ENCODE measurements at places on chromosomes 6 and 20.

GRCh38 chr6:139013185-139013800, 15.3 kb upstream of the ABRACL start:
- DNase-seq, result no peak

- peak; percentile 20 for DNase-seq
Measured at GRCh38 chr6:146028252-146028795, 538 bp upstream of the GRM1 start.

GRCh38 chr6:91538622-91539021, 951.8 kb upstream of the MAP3K7 start:
- DNase-seq, result no peak

DNA sequence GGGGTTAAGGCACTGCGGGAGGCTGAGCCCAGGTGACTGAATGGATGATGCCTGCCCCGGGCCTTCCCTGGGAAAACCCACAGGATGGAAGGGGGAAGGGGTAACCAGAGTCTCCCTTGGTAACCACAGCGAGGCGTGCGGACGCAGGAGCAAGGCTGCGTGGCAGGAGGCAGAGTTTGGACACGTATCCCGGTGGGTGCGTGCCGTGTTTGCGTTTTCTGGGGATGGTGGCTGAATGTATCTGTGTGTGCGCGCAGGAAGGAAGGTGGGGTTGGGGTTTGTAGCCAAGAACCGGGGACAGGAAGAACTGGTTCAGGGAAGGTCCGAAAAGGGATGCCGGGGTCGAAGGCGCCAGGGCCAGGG, 1.8 kb downstream of the MDGA1 start:
- DNase-seq, result no peak

DNA sequence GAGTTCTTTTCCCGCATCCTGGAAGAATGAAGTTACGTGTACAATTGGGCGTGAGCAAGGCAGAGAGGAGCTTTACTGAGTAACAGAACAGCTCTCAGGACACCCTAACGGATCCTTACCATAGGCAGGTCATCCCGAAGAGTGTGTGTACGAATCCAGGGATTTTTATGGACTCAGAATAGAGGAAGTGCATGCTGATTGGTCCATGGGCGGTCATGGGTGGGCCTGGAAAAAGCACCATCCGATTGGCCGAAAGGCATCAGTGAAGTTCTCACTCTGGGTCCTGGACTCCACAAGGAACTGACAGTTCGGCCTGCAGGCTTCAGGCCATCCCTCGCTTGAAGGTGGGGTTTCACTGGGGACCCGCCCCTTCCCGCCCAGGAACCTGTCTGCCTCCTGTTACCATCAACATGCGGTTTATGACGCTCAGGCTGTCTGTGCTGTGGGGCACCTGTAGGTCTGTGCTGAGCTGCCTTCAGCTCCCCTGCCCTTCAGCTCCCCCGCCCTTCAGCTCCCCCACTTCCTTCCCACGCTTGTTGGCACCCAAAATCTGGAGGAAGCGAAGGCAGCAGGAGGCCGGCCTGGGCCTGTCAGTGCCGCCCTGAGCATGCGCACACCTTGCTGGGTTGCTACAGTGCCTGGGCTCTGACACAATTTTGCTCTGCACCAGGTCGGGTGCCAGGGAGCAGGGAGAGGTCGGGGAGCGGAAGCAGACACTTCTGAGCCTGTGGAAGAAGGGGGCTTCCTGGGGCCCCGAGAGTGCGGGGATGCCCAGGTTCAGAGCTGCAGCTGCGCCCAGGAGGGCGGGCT, 57.9 kb upstream of the MANEA start:
- DNase-seq, result no peak

GRCh38 chr6:44672841-44673240, 285.3 kb downstream of the CDC5L start:
- DNase-seq, result no peak

GRCh38 chr20:41848180-41848579, 230.0 kb upstream of the CHD6 start:
- DNase-seq, result no peak

DNA sequence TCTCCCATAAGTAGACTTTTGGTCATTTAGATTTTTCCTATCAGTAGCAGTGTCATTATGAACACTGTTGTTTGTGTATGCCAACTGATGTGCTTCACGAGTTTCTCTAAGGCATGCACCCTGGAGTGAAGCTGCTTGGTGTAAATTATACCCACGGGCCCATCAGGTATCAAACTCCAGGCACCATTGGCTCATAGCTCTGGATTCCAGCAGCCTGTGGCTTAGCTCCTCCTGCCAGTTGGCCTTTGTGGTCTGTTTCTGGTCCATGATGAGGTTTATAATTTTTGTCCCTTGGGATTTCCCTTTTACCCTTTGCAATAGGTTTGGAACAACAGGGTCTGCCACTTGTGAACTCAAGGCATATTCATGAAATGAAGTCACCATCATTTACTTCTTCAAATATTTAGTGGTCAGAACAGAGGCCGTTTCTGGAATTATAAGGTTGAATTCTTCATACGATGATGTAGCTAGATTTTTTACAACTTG, 350.5 kb downstream of the PRL start:
- DNase-seq, result no peak

DNA sequence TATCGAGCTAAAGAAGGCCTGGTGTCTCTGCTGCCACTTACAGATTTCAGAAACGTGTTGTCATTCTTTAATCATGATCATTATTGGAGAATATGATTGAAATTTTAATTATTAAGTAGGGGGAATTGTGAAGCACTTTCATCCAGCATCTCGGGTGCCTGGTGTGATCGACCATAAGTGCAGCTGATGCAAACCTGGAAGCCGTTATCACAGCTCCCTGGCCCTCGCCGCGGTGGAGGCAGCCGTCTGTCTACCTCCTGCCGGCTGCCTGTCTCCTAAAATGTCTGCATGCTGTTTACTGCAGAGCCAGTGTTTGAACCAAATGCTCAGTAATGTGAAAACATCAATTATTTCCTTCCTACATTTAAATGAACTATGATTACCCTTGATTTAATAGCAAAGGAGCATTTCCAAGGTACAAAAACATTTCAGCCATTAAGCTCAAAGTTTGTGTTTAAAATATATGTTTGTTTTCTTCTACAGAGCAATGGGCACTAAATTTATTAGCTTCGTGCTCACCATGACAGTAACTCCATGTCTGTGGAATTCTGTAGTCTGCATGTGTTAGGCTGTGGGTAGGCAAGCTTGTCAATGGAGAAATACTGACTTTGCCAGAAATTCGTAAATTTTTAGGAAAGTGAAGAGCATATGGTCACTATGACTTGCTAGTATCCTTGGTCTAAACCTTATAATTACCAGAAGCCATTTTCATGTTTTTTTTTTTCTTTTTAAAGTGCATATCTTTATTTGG, 184.5 kb upstream of the AGPAT4 start:
- DNase-seq, result no peak

DNA sequence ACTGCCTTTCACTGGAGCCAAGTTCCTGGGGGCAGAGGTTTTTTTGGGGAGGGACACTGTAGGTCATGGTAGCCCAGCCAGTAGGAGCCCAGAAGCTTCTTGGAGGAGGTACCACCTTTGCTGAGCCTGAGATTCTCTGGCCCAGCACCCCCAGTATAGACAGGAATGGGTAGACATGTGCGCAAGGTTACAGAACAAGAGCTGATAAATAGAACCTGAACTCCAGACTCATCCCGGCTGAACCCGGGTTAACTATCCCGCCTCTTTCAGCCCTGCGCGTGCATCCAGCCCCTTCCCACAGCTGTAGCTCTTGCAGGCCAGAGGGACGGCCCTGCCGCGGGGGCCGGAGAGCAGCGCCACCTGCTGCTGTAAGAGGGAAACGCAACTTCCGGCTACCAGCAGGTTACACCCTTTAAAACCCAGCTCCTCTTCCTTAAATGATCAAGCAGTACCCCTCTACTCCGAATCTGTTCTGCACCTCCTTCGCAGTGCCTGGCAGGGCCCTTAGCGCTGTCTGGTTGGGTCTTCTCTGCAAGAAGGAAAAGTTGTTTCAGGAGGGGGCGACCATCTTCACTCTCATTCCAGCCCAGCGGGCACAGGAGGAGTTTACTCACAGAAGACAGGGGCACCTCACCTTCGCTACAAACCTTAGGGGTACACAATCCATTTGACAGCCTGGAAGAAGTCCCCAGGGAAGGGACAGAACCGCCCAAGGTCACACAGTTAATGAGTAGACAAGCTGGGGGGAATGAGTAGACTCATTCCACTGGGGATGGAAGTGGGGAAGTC, 7.5 kb downstream of the SRXN1 start:
- DNase-seq, result peak; percentile 73

- DNase-seq, result no peak
Measured at GRCh38 chr6:12068899-12069557, 56.9 kb downstream of the HIVEP1 start.

GRCh38 chr6:138514860-138515540, 15.7 kb upstream of the NHSL1 start:
- DNase-seq, result no peak

DNA sequence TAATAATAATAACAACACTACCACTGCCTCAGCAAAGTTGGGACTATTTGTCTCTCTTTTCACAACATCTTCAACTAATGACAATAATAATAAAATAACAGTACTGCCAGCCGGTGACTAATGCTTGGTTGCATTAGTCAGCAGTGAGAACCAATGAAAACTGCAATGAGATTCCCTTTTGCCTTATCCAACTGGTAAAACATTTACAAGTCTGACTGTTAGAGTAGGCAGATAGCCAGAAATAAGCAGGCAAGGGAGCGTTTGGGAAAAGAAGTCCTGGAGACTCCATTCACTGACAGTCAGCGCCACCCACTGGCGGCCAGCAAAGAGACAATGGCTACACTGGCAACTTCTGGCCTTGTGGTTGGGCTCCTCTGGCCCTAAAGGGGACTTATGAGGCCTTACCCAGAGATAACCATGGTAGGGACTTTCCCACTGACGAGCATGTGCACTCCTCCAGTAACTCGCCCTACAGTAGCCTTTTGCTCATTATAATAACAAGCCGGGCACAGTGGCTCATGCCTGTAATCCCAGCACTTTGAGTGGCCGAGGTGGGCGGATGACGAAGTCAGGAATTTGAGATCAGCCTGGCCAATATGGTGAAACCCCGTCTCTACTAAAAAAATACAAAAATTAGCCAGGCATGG, 3.4 kb upstream of the NSFL1C start:
- DNase-seq, result peak; percentile 88

- DNase-seq, result no peak
Measured at GRCh38 chr6:136873748-136874147, 48.4 kb upstream of the SLC35D3 start.

GRCh38 chr6:108845145-108845544, 3.1 kb upstream of the ARMC2 start:
- DNase-seq, result no peak

DNA sequence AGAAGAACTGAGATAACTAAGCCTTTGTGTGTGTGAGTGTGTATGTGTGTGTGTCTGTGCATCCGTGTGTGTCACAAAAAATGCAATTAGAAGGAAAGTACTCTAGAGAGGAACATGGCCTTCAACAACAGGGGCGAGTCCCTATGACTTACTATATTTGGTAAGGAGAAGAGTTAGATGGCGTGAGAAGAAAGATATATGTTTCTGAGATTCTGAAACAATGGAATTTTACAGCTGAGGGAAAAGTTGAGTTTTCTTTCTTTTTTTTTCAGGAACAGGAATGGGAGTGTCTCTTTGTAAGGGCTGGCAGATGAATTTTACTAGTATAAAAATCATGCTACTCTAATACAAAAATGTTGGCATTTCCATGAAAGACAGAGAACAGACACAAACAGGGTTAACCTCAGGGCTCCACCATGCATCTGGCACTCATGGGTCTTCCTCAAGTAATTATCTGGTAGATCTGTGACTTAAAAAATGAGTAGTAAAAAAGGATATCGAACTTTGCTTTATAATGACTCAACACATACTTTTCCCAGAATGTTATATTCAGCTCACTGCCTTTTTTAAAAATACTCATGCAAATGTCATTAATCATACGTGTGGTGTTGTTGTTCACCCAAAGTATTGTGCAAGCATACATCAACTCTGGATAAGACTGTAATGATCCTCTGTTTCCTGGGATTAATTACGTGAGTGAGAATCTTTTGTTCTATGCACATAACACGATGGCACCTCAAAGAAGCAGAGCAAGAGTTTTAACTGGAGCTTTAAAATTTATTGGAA, 12.8 kb upstream of the SASH1 start:
- DNase-seq, result no peak

DNA sequence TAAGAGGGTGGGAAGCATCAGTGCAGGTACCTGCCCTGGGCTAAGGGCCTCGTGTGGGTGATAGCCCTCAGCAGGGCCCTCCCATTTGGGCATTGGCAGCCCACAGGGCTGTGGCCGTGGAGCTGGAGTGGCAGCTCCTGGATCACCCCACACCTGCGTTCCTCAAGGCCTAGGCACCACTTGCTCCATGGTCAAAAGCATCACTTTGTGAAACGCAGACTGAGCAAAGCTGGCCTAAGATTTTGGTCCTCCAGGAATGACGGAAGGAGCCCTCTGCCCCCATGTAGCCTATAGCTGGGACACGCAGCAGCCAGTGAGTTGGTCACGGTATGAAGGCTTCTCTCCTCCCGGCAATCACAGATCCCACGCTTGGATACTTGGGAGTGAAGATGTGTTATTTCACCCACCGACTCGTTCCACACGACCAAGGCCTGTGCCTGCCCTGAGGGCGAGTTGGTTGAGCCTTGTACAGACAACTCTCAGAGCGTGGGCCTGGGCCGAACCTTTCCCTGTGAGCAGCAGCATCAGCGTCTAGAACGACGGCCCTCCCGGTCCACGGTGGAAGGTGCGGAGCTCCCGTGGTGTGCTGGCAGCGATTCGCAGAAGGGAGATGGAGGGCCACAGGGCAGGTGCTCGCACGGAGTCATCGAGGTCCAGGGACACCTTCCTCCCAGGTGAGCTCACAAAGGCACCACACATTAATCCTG, 39.7 kb downstream of the THBS2 start:
- no peak for DNase-seq

- DNase-seq, result no peak
Measured at GRCh38 chr6:69790629-69791028, 6.2 kb downstream of the LMBRD1 start.

- no peak for DNase-seq
Measured at GRCh38 chr6:3566812-3567211, 110.0 kb upstream of the SLC22A23 start.

DNA sequence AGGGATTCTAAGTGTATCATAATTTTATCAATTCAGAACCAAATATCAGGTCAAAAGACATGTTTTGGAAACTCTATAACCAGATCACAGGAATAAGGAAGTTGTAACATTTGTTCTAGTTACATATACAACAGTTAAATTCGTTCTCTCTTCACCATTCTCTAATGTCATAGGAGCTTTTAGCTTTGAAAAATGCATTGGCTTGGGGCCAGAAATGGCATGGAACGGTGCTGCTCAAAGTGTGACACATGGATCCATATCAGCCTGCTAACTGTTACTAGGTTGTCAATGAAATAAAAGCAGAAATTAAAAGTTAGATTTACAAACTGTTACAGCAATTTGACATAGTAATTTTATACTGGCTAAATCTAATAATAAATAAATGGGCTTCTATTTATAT, 120.3 kb downstream of the LCA5 start:
- DNase-seq, result no peak

GRCh38 chr6:4894049-4894448, 109.8 kb downstream of the RPP40 start:
- DNase-seq, result no peak

DNA sequence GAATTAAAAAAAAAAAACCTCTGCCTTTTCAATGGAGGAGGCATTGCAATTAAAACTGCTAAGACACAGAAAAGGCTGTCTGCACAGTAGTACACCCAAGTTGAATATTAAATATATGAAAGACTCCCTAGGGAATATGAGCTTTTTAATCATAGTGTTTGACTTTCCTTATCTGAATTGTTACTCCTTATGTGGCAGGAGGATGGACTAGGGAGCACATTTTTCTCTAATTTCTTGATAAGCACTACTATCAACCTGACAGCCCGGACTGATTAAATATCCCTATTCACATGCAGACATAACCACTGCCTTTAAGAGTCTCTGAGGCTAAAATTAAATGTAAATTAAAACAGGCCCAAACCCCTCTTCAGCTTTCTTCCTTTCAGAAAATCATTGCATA, 428.6 kb upstream of the GJE1 start:
- no peak for DNase-seq
